Stomach (tissue), 19 donors: ENCODE measurements at places on chromosomes 2 and 18. TPM values are rescaled to one million over a fixed set of nuclear protein-coding genes. Genes with fewer than 3 reads are reported as not detected.

DNA sequence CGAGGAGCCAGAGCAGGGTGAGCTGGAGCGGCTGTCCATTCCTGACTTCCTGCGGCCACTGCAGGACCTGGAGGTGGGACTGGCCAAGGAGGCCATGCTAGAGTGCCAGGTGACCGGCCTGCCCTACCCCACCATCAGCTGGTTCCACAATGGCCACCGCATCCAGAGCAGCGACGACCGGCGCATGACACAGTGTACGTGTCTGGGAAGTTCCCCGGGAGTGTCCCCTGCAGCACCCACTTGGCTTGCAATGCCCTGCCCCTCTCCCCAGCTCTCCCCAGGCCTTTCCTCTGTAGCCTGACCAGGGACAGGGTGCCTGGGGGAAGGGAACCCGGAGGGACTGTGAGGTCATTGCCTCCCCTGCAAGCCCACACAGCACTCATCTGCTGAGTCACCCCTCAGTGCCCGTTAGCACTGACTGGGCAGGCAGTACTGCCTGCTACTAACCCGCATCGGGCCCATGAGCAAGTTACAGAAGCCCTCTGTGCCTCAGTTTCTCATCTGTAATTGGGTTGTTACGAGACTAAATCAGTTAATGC lies 29.4 kb upstream of the GMPPA start:
- no peak for DNase-seq

DNA sequence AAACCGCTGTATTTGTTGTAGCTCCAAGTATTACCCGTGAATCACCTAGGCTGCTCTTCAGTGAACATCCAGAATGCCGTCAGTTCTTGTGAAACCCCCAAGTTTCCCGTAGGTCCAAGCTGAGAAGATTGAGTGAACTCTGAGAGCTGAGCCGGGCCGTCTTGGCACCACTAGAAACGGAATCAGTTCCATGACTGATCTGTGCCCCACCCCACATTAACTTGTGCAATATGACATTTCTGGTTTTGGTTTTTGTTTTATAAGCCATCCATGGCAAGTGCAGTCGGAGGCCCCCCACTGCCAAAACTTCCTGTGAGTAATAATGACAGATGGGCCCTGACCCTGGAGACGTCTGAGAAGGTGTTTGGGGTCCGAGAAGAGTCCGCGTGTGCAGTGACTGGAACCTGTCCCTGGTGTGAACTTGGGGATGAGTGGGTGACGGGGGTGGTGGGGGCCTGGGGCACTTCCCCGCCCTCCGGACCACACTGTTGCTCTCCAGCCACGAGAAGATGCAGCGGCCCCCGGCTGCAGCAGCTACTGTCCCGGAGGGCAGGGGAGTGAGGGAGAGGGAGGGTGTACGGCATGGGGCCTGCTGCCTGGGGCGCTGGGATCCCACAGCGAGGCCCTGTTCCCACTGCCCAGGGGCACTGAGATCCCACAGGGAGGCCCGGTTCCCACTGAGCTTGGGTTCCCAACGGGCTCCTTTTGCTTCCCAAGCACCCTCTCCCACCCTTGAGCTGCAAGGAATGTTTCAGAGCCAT lies 26.5 kb downstream of the NFATC1 start:
- DNase-seq, result no peak

GRCh38 chr2:201130524-201131186 lies 14.7 kb downstream of the CFLAR start:
- DNase-seq, result no peak

DNA sequence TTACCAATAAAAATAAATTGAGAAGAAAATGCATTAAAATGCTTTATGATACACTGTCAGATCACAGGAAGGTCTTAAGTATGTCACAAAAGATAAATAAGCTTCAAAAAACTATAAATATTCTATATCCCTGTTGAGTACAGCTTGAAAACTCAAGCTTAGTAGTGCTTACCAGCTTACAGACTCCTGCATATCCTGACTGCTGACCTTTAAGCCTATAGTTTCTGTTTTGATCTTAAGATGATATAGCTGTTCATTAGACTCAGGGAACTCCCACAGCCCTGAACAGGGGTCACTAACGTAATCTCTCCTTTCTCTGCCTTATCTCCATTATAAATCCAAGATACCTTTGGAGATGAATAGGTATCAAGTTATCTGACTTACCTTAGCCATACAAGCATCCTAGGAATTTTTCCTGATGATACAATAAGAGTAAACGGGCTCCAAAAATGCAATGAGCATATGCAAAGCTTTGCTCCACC lies 93.7 kb upstream of the RBBP8 start:
- no peak for DNase-seq

DNA sequence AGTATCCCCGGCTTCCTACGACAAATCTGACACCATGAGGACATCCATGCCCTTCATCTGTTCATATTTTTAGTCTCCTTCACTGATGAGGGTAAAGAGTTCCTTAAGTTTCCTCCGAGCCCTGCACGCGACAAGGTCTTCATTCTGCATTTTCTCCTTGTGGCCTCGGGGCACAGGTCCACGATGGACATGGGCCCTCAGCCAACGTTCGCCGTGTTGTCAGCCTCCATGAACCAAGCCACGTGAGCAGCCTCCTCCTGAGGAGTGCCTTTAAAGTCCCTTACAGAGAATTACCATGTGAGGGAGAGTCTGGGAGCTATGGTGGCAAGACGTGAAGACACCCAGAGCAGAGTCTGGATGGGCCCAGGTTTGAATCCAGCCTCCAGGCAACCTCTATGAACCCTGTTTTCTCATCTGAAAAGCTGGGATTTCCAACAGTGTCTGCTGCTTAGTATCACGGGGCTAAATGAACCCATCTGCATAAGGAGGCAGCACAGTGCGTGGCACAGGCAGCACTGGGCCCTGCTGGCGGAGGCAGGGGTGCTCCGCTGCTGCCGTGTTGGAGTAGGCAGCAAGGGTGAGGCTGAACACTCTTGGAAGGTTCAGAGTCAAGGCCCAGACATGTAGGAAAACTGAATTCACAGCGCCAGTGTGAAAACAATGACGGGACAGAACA lies 54.1 kb downstream of the EIPR1 start:
- DNase-seq, result no peak

GRCh38 chr2:16561676-16562075 lies 104.0 kb downstream of the CYRIA start:
- no peak for DNase-seq

DNA sequence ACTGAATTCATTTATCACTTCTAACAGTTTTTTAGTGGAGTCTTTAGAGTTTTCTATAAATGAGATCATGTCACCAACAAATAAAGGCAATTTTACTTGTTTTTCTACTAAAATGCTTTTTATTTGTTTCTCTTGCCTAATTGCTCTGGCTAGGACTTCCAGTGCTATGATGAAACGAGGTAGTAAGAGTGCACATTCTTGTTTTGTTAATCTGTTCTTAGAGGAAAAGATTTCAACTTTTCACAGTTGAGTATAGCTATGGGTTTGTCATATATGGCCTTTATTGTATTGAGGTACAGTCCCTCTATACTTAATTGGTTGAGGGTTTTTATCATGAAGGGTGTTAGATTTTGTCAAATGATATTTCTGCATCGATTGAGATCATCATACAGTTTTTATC lies 5.6 kb downstream of the IL18RAP start:
- DNase-seq, result no peak

NEU2 gene
- not detected for total RNA-seq

DNA sequence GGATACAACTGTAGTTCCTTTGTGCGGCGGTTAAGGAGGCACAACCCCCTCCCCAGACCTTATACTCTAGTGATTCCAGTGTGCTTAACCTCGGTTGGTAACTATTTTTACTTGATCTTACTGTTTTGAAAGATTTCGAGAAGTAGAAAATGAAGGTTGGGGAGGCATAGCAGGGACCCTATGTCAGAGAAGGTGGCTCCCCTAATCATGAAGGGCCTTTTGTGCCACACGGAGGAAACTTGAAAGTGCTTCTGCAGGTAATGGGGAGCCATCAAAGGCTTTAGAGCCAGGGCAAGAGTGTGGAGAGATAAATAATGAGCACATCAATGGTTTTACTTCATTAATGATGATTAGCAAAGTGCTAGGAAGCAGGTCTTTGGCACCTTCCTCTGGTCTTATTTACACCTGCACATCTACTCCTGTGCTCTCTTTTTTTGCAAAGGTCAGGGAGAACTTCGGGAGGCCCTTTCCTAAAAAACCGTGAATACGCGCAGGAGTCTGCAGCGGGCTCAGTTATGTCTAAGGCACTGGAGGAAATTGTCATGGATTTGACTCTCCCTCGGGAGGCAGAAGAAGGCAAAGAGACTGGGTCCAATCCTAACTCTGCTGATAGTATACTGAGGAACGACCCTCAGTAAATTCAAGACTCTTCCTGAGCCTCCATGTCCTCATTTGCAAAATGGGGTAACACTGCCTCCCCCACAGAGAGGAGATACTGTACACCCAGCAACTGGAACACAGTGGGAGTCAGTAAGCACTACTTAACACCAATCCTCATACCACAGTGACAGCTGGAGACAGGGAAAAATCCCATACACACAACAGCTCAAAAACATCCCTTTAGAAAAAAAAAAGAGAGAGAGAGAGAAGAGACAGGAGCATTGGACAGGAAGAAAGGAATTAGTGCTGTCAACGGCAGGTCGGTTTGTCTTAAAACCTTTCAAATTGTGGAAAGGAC lies 81.6 kb downstream of the DDX1 start:
- DNase-seq, result no peak

DNA sequence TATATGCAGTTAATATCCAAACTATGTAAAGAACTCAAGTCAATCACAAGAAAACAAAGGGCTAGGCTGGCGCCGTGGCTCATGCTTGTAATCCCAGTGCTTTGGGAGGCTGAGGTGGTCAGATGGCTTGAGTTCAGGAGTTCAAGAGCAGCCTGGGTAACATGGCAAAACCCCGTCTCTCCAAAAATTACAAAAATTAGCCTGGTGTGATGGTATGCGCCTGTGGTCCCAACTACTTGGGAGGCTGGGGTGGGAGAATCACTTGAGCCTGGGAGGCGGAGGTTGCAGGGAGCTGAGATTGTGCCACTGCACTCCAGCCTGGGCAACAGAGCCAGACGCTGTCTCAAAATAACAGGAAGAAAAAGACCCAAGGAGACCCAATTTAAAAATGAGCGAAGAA lies 91.9 kb upstream of the ALKAL2 start:
- no peak for DNase-seq

- DNase-seq, result no peak
Measured at GRCh38 chr2:54502731-54503130, 46.6 kb downstream of the SPTBN1 start.

GRCh38 chr2:16405551-16405950 lies 260.1 kb downstream of the CYRIA start:
- DNase-seq, result no peak

GRCh38 chr18:21262244-21262643 lies 20.2 kb downstream of the GREB1L start:
- DNase-seq, result no peak

GRCh38 chr2:207337234-207338219 lies 171.8 kb upstream of the KLF7 start:
- DNase-seq, result no peak

CIB4 gene
- total RNA-seq, result 1.8 TPM

MAP3K19 gene
- total RNA-seq, result not detected

DNA sequence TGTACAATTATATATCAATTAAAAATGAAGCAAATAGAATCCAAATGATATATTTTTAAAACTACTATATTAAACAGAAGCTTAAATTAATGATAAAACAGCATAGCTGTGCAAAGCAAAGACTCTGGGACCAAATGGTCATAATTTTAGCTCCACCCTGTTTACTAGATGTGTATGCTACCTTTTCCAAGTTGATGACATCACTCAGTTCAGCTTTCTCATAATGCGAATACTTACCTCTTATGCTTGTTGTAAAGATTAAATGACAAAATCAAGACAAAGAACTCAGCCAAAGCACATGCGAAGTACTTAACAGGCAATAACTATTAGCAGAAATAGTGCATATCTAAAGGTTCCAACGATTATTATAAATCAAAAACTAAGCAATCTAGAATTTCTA lies 51.6 kb downstream of the LNPK start:
- DNase-seq, result no peak

- no peak for DNase-seq
Measured at GRCh38 chr18:35826477-35826876, 146.0 kb upstream of the RMP24 start.

KCNJ13 gene
- total RNA-seq, result not detected

UGT1A4 gene
- total RNA-seq, result 0.73 TPM

DNA sequence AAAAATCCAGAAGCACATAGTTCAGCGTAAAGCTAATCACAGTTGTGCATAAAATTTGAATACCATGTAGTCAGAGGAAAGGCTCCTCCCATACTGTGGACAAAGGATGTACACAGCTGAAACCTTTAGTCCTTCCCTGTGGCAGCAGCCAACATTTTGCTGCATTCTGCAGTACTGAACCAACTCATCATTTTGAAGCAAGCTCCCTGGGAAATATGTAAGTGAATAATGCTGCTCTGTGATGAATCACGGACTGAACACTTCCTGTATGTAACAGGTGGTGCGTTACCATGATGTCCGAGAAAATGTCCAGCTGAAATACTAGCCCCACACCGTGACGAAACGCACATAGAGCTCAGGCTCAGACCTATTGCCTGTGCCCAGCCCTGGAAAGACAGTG lies 421.1 kb upstream of the RAB12 start:
- peak; percentile 34 for DNase-seq

FBLN7 gene
- not detected for total RNA-seq

- DNase-seq, result peak; percentile 23
Measured at GRCh38 chr2:230908595-230909191, 16.3 kb downstream of the GPR55 start.

CNTNAP5 gene
- total RNA-seq, result not detected

DNA sequence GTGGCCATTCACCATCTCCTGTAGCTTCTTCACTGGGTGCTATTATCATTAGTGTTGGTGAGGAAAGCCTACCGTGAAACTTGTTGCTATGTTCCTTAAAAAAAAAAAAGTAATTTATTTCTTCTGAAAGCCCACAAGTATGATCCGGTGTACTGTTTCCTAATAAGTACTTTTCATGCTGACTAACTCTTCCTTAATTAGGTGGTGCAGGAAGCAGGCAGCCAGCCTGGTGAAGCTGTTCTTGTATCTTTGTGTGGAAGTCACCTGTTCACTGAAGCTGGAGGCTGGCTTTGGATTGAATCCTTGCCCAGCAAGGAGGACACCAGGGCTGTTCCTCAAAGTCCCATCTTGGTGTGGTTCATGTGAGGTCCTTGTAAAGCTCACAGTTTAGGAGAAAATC lies 321.7 kb upstream of the THSD7B start:
- no peak for DNase-seq

- DNase-seq, result no peak
Measured at GRCh38 chr2:173547499-173547898, 192.8 kb downstream of the CDCA7 start.
